Neural crest cell (in vitro differentiated cells): ENCODE measurements at places on chromosomes 2 and 18. TPM values are rescaled to one million over a fixed set of nuclear protein-coding genes. Genes with fewer than 3 reads are reported as not detected.

Gene UGT1A6
- total RNA-seq, result not detected in 2 replicates

Gene CAPN10
- total RNA-seq, result 57.7 and 62.7 TPM in 2 replicates

Gene CSRNP3
- 28.4 and 35.1 TPM in 2 replicates for total RNA-seq

Gene THUMPD2
- 14.4 and 14.9 TPM in 2 replicates for total RNA-seq

Gene RAX
- total RNA-seq, result not detected in 2 replicates

Gene GPR17
- 6.4 and 7.7 TPM in 2 replicates for total RNA-seq

Gene EVA1A
- total RNA-seq, result 3.6 and 3.8 TPM in 2 replicates

Gene KIAA2012
- total RNA-seq, result 0.07 and 0.34 TPM in 2 replicates

Gene ZNF521
- total RNA-seq, result 86.1 and 87.9 TPM in 2 replicates

Gene CHST10
- total RNA-seq, result 33.0 and 33.2 TPM in 2 replicates

Gene SNTG2
- 0.36 and 0.47 TPM in 2 replicates for total RNA-seq

Gene FAM237A
- not detected in 2 replicates for total RNA-seq

Gene CCDC102B
- 6.5 and 7.5 TPM in 2 replicates for total RNA-seq

Gene FEV
- total RNA-seq, result not detected in 2 replicates

Gene IL36RN
- total RNA-seq, result not detected in 2 replicates

Gene SERPINB4
- not detected in 2 replicates for total RNA-seq

Gene FBXO48
- total RNA-seq, result 1.6 and 1.7 TPM in 2 replicates

Gene UGT1A5
- not detected in 2 replicates for total RNA-seq

DNA sequence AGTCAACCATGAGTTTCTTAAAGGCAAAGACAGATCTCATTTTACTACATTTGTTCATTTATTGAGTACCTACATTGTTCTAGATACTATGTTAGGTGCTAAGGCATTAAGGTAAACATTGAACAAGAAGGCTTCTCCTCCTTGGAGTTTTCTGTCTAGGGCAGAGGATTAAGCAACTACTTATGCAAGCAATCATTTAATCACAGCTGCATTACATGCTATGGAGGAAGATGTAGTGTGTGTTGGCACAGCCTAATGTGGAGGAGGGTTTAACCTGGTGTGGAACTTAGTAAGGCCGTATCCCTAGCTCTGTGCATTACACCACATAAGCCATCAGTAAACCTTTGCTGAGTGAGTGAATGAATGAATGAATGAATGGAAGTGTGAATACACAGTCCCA is 106.5 kb upstream of the MAP3K20 start:
- DNase-seq, result no peak

DNA sequence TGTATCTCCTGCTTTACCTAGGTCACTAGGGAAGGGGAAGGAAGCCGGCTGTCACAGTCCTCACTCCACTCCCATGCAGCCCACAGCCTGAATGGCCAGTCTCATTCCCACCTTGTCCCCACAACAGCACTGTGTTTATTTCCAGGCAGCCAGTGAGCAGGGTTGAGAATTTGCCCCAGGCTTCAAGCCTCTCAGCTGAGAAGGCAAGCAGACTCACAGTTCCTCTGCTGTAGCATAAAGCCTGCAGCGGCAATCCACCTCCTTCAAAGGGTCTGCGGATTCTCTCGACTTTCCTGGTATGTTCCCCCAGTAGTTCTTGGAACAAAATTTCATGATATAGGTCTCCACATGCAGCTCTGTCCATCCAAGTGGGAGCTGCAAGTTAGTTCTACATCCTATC is 262.9 kb upstream of the GULP1 start:
- DNase-seq, result no peak

- DNase-seq, result no peak
These were observed 72.1 kb upstream of the DSG1 start for GRCh38 chr18:31245820-31246219.

GRCh38 chr18:49352321-49352720 is 108.1 kb downstream of the DYM start:
- no peak for DNase-seq

- no peak for DNase-seq
These were observed 7.3 kb downstream of the DES start for GRCh38 chr2:219425238-219426067.

- DNase-seq, result no peak
These were observed 47.1 kb downstream of the LBH start for GRCh38 chr2:30278419-30278818.

- no peak for DNase-seq
These were observed 79.6 kb downstream of the LBH start for GRCh38 chr2:30310955-30311354.

GRCh38 chr18:457521-458412 is 42.7 kb downstream of the COLEC12 start:
- no peak for DNase-seq

- DNase-seq, result no peak
These were observed 44.6 kb upstream of the B3GNT2 start for GRCh38 chr2:62151306-62151638.

GRCh38 chr2:127052057-127052770 is 54.7 kb downstream of the BIN1 start:
- no peak for DNase-seq

- DNase-seq, result no peak
These were observed 89.8 kb downstream of the ALK start for GRCh38 chr2:29831560-29831959.

DNA sequence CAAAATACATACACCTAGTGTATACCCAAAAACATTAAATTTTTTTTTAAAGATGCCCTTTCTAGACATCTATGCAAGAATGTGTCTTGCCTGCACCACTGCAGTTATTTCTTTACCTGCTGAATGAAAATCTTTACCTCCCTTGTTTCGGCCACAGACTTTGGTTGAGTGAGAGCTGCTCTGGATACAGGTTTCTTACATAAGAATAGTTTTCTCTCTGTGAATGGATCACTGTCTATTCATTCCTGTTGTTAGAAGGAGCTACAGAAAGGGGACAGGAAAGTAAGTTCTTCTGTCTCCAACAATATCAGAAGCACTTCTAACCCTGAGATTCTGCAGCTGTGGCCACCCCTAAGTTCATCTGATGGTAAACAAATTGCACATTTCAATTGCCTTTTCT is 113.0 kb upstream of the CDCA7 start:
- no peak for DNase-seq

DNA sequence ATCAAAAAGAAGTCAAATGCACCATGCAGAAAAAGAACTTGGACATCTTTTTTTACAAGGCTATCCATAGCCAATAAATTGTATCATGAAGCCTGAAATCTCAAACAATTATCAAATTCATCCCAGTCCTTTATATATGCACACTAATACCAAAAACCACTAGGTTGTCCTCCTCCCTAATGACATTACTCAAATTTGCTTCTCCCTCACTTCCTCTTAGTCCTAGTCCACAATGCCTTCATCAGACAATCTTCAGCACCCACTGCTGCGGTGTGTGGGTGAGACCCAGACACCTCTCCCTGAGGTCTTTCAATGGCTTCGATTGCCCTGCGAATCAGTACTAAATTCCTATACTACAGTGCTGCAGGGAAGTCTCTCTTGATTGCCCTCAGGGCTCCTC is 58.1 kb downstream of the CLASP1 start:
- DNase-seq, result no peak

GRCh38 chr2:111930875-111931274 is 32.5 kb downstream of the MERTK start:
- no peak for DNase-seq

GRCh38 chr2:177758591-177759371 is 313.8 kb downstream of the PDE11A start:
- DNase-seq, result peak; percentile 31

GRCh38 chr2:58106896-58107295 is 60.3 kb downstream of the VRK2 start:
- DNase-seq, result no peak

GRCh38 chr2:164826293-164827243 is 15.1 kb downstream of the COBLL1 start:
- no peak for DNase-seq

GRCh38 chr2:46891956-46892553 is 23.6 kb downstream of the MCFD2 start:
- DNase-seq, result no peak

DNA sequence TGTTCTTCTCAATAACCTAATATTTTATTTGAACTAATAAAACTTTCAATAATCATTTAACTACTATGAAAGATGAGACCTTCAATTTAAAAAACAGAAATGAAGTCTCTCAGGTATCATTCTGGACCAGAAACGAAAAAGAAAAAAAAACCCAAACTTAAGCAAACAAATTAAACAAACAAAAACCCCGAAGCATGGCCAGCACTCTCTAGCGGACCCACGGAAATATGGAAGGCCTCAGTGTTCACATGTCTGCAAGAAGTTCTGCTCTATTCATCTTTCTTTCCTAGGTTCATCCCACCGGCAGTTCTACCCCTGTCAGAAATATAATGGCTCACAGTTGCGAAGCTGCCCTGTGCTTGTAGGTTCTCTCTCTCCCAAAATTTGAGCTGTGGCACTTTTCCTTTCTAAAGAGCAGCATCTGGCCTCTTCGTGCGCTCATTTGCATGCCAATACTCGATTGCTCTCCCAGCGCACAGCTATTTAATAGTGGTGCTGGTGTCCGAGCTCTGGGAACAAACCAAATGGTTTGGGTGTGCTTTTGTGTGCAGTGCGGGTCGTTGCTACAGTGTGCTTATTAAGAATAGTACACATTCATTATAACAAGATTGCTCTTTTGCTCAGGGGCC is 129.0 kb upstream of the ZEB2 start:
- peak; percentile 9 for DNase-seq

- DNase-seq, result no peak
These were observed 225.0 kb upstream of the RAB6C start for GRCh38 chr2:129754421-129754820.

- DNase-seq, result no peak
These were observed 6.7 kb downstream of the MIB1 start for GRCh38 chr18:21747268-21747667.

- DNase-seq, result no peak
These were observed 17.5 kb downstream of the TGOLN2 start for GRCh38 chr2:85310330-85310729.

DNA sequence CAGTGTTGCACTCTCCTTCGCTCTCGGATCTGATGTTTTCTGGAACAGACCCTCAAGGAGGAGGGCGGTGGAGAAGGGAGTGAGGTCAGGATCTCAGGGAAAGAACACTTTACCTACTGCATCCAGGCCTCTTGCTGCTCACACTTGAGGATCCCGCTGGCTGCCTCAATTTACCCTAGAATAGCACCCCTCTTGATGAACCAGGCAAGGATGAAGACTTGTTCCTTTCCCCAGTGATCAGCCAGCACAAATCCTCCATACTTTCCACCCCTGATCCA is 14.2 kb downstream of the WNT10A start:
- DNase-seq, result no peak

DNA sequence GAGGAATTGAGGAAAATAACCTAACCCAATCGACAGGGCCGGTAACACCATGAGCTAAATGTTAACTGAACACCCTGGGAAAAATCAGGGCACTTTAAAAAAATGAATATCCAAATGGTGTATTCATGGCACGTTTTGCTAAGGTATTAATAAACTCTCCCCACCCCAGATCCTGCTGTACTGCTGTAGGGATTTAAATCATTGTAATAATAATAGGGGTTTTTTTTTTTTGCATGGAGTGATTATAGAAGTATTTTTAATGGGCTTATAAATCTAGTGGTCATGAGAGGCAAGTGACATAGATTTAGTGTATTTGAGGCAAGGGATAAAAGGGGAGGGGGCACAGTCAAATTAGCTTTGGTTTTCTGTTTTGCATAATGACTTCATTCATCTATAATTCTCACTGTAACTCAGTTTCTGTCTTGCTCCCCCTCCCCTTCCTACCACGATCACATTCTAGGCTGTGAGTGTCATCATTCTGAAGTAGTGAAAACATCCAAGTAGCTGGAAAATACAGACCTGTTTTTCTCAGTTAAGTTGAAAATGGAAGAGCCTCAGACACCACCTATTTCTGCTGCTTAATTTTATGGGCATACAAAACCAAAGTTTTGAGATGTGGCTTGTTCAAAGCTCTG is 18.2 kb upstream of the MGAT5 start:
- DNase-seq, result no peak

DNA sequence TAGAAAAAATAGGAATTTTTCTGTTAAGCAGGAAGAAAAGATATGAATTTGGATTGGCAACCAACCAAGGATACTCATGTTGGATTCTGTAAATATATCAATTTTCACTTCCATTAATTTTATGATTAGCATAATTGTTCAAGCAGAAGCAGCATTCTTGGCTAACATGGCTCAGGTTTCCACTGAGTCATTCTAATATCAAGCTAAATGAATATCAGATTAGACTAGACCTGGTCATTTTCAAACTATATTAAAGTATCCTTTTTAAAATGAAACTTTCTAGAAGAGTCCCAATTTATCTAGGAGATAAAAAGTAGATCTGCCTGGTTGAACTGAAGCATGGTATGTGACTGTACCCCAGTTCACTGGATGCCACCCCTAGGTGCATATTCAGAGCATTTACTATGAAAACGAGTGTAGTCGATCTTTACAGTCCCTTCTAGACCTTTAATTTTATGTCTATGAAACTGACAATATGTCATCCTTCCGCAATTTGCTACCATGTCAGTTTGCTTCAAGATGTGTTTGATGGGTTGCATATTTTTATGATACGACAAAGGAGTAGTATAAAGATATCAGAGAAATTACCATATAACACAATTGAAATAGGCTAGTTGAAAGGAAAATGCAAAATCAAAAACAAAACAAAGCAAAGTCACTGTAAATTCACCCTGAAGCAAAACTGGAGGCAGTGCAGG is 704.9 kb downstream of the ERBB4 start:
- DNase-seq, result no peak

GRCh38 chr18:72206814-72207213 is 337.3 kb downstream of the CBLN2 start:
- no peak for DNase-seq

DNA sequence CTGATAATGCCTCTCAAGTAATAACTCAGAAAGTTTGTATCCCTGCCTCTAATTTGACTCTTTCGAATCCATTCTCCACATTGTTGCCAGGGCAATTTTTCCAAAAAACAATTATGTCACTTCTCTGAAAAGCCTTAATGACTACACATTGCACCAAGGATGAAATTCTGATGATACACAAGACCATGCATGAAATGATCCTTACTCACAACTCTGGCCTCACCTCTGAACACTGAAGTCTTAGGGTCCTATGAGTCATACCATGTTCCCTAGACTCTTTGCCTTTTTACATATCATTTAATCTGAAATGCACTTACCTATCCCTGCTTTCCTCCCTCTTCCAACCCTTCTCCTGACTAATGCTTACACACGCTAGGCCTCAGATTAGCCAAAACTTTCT is 51.0 kb downstream of the WDPCP start:
- DNase-seq, result no peak

- DNase-seq, result no peak
These were observed 1.7 kb downstream of the EGR4 start for GRCh38 chr2:73291461-73292315.
